ENCODE measurements at places on chromosomes 6 and 20.

DNA sequence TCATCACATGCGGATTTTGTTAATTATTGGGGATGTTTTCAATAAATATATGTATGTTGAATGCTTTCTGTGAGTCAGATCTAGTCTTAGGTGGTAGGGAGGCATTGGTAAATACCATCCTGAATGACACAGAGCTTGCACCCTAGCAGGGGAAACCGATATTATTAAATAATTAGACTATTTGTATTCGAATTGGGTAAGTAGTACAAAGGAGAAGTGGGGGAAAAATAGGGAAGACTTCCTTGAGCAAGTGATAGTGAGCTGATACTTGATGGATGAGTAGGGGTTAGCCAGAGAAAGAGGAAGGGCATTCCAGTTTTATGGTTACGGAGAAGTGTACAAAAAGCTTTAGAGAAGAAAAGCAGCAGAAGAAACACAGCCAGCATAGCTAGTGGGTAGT lies 1.5 kb downstream of the RIOK1 start:
- no peak for DNase-seq

- no peak for DNase-seq
Measured at GRCh38 chr20:43993560-43993959, 78.9 kb downstream of the TOX2 start.

GRCh38 chr20:3077618-3078134 lies 6.3 kb downstream of the OXT start:
- no peak for DNase-seq

GRCh38 chr6:122676688-122677087 lies 66.5 kb downstream of the PKIB start:
- no peak for DNase-seq

- DNase-seq = no peak
Measured at GRCh38 chr6:8361259-8361658, 74.1 kb downstream of the SLC35B3 start.

DNA sequence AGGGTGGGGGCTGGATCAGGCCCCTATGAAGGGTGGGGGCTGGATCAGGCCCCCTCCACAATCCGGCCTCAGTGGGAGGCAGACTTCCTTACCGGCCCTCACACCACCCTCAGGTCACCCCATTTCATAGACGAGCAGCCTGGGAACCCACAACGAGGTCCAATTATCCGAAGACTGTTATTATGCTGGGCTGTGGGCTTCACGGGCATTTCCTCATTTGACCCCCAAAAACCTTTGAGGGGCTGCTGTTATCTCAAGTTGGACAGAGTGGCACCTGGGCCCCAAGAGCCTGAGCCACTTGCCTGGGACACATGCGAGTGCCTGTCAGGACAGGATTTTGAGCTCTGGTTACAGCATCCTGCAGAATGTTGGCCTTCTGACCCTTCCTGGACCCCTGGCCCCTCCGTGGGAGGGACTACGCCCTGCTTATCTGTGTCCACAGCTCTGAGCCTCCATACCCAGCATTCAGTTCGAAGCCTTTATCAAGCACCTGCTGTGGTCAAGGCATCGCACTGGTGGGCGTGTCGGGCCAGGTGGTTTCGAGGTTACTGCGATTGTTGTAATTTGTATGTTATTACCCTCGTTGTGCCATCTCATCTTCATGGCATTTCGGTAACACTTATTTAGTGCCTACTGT lies 34.5 kb upstream of the PCMTD2 start:
- DNase-seq = no peak

DNA sequence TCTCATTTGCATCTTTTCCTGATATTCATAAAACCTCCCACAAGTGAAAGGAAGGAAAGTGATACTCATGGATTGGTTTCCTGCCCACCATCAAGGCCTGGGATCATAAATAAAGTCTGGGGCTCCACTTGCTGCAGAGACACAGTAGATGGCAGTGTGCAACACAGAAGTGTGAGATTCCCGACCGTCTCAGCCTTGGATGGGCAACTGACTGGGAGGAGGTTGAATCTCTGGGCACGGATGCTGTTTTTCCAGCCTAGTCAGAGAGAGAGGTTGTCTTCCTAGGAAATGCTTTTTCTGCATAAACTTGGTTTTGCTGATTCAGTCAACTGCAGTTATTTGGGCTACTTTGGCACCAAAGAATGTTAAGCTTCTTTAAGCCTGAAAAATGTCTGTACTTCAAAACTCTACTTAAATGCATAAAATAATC lies 9.9 kb upstream of the RFPL4B start:
- DNase-seq = no peak

DNA sequence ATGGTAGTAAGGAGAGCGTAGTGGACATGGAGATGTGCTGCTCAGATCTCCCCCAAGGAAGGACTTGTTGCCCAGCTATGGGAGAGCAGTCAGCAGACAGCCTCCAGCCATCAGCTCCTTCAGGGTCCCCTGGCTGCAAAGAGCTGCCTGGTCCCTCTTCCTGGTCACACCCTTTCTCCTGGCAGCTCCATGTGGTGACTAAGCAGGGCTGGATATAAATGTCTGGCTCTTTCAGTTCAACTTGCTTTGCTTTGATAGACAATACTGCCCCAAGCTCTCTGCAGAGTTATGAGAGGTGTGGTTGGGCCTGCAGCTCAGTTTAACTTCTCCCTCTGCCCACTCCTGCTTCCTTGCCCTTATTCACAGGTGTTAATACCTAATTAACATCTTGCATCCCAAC lies 64.1 kb upstream of the DDR1 start:
- no peak for DNase-seq

- DNase-seq = no peak
Measured at GRCh38 chr6:30725713-30726505, 5.8 kb downstream of the TUBB start.

GRCh38 chr6:14476793-14477531 lies 359.4 kb downstream of the CD83 start:
- DNase-seq = no peak

- no peak for DNase-seq
Measured at GRCh38 chr20:51570739-51571459, 28.4 kb upstream of the NFATC2 start.

GRCh38 chr20:2801286-2801728 lies 880 bp upstream of the CPXM1 start:
- no peak for DNase-seq

GRCh38 chr20:919491-919916 lies 3.4 kb upstream of the ANGPT4 start:
- no peak for DNase-seq

GRCh38 chr6:70380252-70380651 lies 33.1 kb upstream of the FAM135A start:
- DNase-seq = no peak

DNA sequence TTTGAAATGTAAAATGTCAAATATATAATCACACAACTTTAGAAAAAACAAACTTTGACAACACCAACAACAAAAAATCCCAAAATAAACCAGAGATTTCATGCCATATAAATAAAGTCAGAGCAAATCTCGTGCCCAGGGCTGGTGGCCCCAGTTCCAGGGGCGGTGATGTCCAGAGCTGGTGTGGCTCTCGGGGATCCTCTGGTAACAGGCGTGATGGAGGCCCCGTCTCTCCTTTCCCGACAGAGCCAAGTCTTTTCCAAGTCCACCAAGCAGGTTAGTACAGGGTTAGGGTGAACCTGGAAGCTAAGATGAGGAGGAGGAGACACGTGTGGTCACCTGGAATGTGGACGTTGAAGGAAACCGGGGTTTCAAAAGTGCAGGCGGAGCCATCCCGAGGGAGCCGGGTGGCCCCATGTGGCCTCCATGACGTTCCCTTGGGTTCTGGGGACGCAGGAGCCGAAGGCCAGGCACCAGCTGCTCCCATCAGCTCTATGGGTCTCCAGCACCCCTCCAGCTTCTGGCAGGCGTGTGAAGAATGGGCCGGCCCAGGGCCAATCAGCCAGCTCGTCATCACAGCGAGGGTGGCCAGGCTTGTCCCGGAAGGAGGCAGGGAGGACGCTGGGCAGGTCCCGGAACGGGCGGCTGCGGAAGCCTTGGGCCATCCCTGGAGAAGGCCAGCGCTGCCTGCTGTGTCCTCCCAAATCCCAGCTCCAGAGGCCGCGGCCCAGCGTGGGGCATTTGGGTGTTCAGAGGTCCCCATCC lies 202.5 kb downstream of the PREX1 start:
- no peak for DNase-seq

DNA sequence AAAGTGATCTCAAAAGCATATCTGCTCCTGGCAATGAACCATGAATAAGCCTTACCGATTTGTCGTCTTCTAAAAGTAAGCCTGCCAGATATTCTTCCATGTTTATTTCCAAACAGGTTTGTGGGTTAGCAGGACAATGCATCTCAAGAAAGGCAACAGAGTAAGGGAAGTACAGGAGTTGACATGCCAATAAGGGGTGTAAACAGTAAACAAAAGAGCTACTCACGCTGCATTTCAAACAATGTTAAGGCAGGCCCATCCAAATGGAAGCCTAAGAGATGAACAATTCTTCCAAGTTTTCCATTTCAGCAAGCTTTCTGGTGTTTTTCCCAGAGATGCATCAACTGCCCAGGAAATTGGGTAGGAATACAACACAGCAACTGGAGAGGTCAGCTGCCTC lies 27.8 kb upstream of the CRIP3 start:
- DNase-seq = no peak

Data from stimulated activated CD8-positive, alpha-beta memory T cell treated with anti-CD3 and anti-CD28 coated beads, Interleukin-15, amount 100 ng/mL, for 4 hours (primary cell).